ENCODE measurements at places on chromosomes 11 and 22.

DNA sequence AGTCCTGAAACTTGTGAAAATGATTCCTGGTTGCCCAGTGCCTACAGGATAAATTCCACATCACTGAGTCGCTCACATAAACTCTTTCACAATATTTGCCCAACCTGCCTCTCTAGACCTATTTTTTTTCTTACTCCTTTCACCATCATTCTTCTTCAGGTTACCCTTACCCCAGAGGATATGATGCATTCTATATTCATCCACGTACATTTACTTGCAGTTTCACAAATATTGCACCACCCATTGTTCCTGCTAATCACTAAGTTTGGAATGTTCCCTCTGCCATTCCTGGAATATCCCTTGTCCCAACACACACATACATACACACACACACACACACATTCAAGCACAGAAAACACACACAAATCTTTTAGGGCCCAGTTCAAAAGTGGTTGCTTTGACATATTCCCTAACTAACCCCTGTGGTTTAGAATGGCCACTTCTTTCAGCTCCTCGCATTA is 379.5 kb downstream of the ETS1 start:
- DNase-seq: no peak

DNA sequence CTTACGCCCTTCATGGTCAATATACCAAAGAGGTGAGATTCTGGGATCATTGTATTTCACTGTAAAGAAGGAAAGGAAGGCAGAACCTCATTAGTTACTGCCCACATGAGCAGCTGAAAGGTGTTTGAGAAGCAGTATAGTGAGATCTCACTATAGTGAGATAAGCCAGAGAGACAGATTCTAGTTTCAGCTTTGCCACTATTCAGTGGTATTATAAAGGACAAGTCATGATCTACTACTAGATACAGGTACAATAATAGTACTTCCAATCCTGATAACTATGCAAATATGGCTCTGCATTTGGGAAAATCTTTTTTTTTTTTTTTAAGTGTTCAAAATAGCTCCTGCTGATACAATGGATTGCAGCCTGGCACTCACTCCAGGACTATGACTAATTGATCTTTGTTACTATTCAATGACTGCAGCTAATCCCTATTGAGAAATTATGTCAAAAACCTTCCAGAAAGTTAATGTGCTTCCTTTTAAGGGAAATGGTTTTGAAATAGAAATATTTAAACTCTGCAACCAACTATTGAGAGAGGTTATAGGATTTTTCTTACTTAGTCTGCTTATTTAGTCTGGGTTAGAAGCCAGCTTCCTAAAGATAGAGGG is 8.3 kb upstream of the DLAT start:
- no peak for DNase-seq

- no peak for DNase-seq
These were observed 565.1 kb upstream of the CCDC179 start for GRCh38 chr11:23425381-23425780.

DNA sequence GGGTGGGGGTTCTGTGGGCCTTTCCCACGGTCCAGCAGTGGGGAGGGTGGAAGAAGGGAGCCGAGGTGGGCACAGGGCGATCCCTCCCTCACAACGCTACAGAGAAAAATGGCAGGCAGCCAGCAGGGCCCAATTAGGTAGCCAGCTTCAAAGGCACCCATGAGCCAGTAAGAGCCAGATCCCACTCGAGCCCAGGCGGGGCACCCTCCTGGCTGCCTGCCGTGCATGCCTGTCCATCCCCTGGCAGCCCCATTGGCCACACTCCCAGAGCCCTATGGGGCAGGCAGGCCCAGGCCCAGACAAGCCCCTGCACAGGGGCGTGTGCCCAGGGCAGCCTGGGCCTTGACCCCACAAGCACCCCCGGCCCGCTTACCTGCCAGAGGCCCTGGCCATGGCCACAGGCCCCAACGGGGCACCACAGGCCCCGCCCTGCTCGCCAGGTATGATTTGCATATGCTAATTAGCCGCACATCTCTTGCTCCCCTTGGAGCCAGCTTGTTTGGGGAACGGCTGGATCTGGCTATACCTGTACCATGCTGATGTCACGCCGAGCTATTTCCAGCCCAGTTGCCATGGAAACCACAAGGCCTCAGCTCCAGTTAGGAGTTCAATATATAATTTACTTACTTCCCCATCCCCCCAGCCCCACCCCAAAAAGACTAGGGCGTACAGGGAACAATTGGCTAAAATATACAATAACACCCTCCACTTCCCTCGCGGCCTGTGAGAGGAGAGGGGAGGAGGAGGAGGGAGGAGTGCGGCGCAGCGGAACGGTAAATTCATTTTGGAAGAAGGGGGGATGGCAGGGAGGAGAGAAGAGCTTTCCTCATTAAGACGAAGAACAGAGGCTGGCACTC is 47.5 kb upstream of the TCF20 start:
- DNase-seq: no peak

DNA sequence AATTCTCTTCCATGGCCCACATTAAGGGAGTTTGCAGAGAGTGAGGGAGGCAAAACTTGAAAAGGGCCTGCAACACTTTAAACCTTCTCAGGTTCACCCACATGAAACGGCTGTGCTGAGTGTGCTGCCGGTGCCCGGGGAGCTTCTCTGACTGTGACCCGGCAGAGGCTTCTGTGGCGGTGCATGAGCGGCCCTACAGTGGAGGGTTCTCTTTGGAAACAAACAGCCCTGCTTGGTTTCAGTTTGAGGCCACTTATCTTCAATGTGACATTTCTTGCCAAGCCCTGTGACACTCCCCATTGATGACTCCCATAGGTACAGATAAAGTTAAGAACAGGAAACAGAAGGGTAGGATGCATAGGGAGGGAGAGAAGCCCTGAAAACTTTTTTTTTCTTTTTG is 31.8 kb downstream of the FAM118A start:
- DNase-seq: no peak

GRCh38 chr11:60396799-60397198 is 540 bp downstream of the MS4A14 start:
- DNase-seq: no peak

DNA sequence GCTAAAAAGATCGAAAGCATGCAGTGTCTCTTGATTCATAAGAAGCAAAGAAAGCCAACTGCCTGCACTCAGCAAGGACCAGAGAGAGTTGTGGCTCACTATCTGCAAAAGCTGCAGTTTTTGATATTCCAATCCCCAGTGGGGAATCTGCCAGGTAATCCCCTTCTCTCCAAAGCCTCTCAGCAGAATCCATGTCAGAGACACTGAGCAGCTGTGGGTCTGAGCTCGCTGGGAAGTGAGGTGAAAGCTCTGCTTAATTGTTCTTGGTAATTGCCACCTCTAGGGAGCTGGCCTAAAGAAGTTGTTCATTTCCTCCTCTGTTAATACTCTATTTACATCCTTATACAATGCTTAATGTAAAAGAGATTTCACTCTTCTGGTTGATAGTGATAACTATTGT is 261.3 kb upstream of the LRRC4C start:
- DNase-seq: peak; percentile 69

- DNase-seq: no peak
These were observed 636 bp downstream of the PAMR1 start for GRCh38 chr11:35524780-35525179.

- peak; percentile 95 for DNase-seq
These were observed at the start of gene GDPD5 for GRCh38 chr11:75525433-75526191. GDPD5 (minus strand) TSS chr11:75525941; CDS start chr11:75477735, 48,206 bp downstream.

DNA sequence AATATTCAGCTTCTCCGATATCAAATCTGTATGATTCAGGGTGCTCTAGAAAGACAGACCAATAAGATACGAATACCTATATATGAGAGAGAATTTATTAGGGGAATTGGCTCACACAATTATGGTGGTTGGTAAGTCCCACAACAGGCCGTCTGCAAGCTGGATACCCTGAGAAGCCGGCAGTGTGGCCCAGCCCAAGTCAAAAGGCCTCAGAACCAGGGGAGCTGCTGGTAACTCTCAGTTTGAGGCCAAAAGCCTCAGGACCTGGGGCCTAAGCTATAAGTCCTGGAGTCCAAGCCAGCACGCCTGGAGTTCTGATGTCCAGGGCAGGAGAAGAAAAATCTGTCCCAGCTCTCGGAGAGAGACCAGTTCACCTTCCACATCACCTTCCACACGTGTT is 318.7 kb downstream of the BRD1 start:
- peak; percentile 13 for DNase-seq

GRCh38 chr11:128500493-128500892 is 86.9 kb downstream of the ETS1 start:
- DNase-seq: no peak

DNA sequence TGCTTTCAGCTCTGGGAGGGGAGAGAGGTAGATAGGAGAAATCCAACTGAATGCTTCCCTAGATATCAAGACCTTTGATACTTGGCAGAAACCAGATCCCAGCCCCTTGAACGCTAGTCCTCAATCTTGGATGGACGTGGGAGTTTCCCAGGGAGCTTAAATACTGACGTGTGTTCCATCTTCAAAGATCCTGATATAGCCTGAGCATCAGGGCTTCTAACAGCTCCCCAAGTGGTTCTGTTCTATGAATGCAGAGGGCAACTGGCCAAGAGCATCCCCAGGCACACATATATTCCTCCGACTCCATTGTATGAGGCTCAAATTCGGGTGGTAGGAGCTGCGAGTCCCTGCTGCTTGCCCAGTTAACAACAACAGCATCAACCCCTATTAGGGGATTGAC is 8.7 kb upstream of the ACCS start:
- no peak for DNase-seq

- DNase-seq: peak; percentile 85
These were observed 1.2 kb downstream of the TOB2 start for GRCh38 chr22:41445129-41446056.

- DNase-seq: no peak
These were observed 11.1 kb downstream of the PRDM11 start for GRCh38 chr11:45157247-45158209.

DNA sequence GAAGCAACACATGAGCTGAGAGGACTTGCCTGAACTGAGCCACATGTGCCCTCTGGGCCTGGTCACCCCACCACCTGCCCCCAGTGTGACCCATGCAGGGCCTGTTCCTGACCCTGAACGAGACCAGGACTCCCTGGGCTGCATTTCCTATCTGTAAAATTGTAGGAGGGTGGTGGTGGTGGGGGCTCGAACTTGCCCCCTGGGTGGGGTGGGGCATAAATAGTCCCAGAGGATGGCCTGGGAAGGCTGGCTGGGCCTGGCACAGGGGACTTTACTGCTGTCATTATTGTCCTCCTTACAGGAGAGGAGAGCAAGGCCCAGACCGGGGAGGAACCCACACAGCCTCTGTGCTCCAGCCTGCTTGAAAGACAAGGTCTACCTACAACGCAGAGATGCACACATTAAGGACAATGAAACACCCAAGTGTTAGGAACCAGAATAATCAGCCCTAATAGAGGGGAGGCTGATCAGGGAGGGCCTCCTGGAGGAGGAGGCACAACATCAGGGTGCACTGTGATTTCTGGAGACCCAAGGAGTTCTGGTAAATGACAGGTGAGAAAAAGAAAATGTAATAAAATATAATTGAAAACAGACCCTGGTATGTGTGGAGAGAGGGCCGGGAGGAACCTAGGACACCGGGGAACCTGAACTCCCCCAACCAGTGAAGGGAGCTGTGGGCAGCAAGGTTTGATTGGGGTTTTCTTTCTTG is 2.8 kb upstream of the AIFM3 start:
- no peak for DNase-seq

DNA sequence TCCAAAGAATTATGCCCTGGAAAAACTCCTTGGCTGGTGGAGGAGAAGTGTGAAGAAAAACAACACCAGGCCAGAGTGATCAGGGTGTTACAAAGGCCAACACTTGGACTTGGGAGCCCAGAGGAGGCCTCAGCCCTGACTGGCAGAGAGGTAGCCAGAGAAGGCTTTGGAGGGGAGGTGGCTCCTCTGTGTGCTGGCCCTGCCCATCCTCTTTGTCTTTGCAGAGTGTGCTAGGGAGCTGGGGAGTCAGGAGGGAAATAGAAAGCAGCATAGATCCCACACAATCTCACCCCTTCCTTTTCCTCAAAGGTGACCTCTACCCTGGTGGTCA is 12.0 kb upstream of the P2RY6 start:
- peak; percentile 29 for DNase-seq

GRCh38 chr11:120063686-120064340 is 74.1 kb downstream of the TRIM29 start:
- DNase-seq: peak; percentile 30

DNA sequence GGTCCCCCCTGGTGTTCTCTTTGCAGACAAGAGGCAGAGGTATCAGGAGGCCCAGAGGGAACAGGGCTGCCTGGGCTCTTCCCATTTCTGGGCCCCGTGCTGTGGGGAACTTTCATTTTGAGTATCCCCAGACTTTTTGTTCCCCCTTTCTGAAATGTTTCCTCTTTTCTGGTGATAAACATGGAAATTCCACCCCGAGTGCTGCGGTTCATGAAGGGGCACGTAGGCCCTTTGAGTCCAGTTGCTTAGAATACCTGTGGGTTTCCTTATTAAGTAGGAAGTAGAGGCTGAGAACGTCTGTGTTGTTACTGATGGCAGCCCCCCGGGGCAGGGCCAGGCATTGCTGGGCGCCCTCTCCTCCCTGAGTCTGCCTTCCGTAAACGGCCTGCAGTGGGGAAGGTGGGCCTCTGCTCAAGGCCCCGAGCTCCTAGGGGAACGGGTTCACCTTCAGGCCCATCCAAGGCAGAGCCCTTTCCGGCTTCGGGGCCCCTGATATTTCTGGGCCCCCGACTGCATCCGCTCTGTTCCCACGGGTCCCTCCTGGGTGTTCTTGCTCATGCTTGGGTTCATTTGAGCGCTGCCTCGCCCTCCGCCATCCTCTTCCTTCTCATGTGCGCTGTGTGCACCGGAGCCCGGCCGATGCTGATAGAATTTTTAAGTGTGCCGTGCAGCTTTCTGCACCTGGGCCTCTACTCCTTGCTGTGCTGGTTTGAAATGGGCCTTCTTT is 12.0 kb downstream of the TBC1D22A start:
- no peak for DNase-seq

GRCh38 chr11:123051146-123051545 is 10.8 kb downstream of the HSPA8 start:
- no peak for DNase-seq

GRCh38 chr11:64317325-64317960 is at the start of gene TRMT112:
TRMT112 (minus strand) TSS chr11:64317559; CDS start chr11:64317526, 33 bp downstream.
- DNase-seq: peak; percentile 98

DNA sequence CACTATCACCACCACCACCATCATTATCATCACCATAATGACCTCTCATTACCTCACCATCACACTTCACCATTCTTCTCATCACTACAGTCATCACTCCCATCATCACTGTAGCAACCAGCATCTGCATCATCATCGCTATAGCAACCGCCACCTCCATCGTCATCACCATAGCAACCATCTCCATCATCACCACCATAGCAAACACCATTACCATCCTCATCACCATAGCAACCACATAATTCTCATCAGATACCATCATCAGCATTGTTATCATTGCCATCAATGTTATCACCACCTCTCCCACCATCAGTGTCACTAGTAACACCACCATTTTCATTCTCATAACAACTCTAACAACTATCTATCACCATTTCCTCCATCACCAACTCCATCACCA is 23.1 kb upstream of the CD82 start:
- DNase-seq: no peak

DNA sequence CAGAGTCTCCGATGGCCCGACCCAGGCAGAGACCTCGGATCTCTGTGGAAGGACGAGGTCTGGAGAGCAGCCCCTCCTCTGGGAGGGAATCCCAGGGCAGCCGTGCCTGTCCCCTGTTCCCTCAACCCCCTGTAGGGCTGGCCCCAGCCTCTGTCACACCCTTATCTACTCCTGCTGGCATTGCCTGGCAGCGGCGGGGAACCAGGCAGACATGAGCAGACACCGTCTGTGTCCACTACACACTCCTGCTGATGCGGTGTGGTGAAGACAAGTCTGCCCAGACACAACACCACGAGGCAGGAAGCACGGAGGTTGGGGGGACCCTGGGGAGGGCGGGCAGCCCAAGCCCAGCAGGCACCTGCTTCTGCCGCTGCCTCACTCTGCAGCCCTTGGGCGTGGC is 52.5 kb upstream of the A4GALT start:
- DNase-seq: peak; percentile 67
